Esophagus mucosa (tissue), 1 donor: ENCODE measurements at places on chromosomes 7 and 10. TPM values are rescaled to one million over a fixed set of nuclear protein-coding genes. Genes with fewer than 3 reads are reported as not detected.

Gene GPR141
- total RNA-seq: 0.60 TPM

Gene MYH16
- total RNA-seq: not detected

Gene UPF2
- total RNA-seq: 10.0 TPM

Gene NPVF
- not detected for total RNA-seq

Gene ARMH3
- 21.7 TPM for total RNA-seq

Gene CREB3L2
- 28.3 TPM for total RNA-seq

DNA sequence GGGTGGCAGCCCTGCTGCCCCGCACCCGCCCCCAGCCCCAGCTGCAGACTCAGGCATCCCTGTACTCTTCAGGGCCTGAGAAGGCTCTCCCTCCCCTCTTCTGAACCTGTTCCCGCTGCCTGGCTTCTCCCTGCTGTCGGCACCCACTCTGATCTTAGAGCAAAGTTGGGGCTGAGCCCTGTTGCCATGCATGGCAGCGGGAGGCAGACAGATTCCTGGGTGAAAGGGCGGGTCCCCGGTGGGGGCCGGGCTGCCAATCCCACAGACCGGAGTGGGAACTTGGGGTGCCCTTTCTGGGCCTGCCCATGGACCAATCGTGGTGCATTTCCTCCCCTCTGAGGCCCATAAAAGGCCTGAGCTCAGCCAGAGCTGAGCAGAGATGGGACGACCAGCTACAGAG is 80.7 kb downstream of the SPDYE5 start:
- ATAC-seq: no peak

- no peak for ATAC-seq
Observed at GRCh38 chr10:14220026-14220425, 110.7 kb downstream of the FRMD4A start.

- ATAC-seq: peak; percentile 71
Observed at GRCh38 chr10:75137533-75138438, 26.3 kb downstream of the SAMD8 start.

DNA sequence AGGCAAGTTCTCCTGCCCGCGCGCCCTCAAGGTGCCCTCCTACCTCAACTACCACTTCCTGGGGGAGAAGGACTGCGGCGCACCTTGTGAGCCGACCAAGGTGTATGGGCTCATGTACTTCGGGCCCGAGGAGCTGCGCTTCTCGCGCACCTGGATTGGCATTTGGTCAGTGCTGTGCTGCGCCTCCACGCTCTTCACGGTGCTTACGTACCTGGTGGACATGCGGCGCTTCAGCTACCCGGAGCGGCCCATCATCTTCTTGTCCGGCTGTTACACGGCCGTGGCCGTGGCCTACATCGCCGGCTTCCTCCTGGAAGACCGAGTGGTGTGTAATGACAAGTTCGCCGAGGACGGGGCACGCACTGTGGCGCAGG is 1.4 kb downstream of the FZD1 start:
- ATAC-seq: peak; percentile 6

GRCh38 chr7:97313900-97314299 is 196.4 kb downstream of the SDHAF3 start:
- no peak for ATAC-seq

GRCh38 chr10:63236113-63236935 is 103.2 kb downstream of the NRBF2 start:
- ATAC-seq: peak; percentile 90

DNA sequence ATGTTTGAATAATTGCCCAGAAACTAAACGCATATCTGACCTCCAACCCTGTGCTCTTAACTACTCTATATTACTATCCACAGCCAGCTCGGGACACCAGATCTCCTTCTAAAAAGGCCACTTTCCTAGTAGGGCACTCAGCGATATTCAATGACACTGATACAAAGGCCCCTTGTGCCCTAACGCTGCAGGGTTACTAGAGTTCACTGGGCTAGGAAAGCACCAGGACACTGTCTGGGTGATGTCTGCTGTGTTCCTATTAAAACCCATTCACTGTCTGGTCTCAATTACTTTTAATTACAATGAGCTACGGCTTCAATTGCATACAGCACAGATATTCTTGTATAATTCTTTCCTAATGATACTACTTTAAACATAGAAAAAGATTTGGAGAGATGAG is 91.7 kb downstream of the SORCS1 start:
- ATAC-seq: no peak

DNA sequence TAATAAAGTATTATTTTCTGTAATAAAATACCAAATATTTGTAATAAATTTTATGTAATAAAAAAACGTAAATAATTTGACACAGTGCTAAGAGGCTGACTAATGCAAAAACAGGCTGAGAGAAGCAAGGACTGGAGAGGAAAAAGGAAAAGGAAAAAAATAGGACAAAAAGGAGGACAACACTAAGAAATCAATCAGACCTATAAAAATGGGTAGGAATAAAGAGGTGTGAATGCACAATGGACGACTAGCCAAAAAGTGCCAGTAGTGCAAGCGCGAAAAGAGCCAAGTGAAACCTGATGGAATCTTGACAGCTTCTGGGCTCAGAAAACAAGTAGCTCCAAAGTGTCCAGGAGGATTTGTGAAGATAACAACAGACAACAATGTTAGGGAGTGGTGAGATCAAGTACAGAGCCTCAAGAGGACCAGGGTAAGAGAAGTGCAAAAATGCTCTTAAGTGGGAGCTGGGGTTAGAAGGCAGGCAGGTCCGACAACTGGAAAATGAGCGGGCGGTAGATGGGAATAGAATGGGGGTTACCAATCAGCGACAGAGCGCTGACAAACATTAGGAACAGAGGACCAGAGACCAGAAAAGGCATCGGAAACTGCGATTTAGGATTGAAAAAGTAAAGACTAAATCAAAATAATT is 1.2 kb downstream of the BRAF start:
- no peak for ATAC-seq

GRCh38 chr7:36338256-36338655 is 51.4 kb upstream of the ANLN start:
- no peak for ATAC-seq

GRCh38 chr10:24483701-24484100 is 240.0 kb downstream of the ARHGAP21 start:
- peak; percentile 98 for ATAC-seq

GRCh38 chr10:83252596-83252995 is 886.7 kb upstream of the GHITM start:
- no peak for ATAC-seq

DNA sequence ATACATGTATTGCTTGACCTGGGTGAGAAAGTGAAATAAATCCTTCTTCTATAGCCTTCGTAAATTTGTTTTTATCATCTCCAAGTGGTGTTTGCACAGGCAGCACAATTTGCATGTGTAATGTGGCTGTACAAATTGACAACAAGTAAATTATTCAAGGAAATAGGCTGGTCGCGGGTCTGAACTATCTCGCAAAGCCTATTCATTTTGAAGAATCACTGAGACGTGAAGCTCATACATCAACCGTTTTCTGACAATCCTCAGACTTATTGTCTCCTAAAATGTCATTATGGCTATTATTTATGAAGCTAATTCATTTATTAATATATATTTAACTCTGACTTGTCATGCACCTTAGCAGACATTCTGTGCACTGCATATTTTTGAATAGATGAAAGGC is 16.2 kb upstream of the FAM204A start:
- ATAC-seq: no peak

DNA sequence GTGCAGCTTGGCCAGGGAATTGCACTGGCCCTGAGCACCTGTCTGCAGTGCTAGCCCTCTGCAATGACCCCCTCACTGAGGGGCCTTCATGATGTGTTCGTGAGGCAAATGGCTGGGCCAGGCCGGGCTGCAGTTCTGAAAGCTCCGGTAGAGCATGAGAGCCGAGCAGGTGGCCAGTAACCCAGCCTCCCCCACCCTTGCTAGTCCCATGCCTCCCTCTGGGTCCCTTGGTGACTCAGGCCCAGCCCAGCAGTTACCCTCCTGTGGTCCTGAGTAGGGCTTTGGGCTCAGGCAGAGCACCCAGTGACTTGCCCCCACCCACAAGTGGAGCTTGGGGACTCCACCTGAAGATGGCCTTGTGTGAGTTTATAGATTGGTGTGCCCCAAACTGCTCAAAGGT is 16.1 kb upstream of the CSGALNACT2 start:
- ATAC-seq: no peak

DNA sequence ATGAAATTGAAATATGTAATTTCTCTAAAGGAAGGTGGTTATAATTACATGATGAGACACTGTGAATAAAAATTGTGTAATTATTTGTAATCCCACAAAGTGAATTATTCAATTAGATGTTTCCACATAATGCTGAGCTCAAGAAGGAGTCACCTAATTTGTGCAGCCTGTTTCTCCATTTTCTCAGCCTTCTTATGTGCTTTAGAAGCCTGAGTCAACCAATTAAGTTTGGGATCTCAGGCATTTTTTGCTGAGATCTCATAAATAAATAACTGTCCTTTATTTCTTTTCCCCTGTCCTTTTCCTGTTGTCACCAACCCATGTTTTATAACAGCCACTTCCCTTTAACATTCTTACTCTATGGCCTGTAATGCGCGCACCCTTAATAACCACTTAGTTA is 506.5 kb upstream of the SEMA3D start:
- ATAC-seq: no peak

- ATAC-seq: no peak
Observed at GRCh38 chr10:99523251-99523773, 9.4 kb upstream of the NKX2-3 start.

- ATAC-seq: no peak
Observed at GRCh38 chr10:17744341-17744861, 7.6 kb upstream of the TMEM236 start.

DNA sequence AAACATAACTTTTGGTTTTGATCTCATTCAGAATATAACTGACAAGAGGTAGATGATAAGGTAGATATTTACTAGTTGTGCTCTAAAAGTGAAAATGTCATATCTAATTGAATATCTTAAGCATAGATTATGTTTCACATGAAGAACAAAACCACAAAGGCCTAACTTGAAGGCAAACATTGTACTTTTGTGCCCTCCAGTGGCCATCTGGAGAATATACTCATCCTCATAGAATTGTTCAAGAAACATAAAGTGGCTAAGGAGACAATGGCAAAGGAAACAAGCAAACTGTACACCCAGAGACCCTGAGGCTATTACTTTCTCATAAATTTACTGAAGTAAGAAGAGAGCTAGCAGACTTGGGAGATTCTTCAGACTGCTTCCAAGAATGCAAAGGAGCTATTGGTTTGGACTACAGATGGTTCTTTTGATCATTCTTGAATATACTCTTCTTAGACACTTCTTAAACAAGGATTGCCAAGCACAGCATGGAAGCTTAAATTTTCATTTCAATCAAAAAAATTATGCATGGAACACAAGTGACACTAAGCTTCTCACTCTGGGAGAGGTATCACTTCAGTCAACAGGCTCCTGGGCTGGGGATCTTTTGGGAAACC is 98.2 kb upstream of the DKK1 start:
- peak; percentile 75 for ATAC-seq

DNA sequence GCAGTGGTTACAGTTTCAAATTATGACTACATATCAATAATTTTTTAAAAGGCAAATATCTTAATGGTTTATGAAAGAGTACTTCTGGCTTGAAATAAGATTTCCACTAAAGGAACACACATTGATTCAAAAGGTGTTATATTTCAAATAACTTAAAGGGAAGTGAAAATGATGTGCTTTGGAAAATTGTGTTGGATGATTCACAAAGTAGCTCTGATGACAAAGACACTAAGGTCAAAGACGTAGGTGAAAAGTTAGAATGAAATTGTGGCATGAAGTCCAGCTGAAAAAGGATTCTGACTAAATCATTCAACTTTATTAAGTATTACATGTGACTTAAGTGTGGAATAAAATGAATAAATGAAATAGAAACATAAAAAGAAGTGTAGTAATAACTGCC is 20.8 kb upstream of the OR2A5 start:
- ATAC-seq: no peak

GRCh38 chr10:25820874-25821273 is 113.2 kb upstream of the MYO3A start:
- ATAC-seq: no peak

DNA sequence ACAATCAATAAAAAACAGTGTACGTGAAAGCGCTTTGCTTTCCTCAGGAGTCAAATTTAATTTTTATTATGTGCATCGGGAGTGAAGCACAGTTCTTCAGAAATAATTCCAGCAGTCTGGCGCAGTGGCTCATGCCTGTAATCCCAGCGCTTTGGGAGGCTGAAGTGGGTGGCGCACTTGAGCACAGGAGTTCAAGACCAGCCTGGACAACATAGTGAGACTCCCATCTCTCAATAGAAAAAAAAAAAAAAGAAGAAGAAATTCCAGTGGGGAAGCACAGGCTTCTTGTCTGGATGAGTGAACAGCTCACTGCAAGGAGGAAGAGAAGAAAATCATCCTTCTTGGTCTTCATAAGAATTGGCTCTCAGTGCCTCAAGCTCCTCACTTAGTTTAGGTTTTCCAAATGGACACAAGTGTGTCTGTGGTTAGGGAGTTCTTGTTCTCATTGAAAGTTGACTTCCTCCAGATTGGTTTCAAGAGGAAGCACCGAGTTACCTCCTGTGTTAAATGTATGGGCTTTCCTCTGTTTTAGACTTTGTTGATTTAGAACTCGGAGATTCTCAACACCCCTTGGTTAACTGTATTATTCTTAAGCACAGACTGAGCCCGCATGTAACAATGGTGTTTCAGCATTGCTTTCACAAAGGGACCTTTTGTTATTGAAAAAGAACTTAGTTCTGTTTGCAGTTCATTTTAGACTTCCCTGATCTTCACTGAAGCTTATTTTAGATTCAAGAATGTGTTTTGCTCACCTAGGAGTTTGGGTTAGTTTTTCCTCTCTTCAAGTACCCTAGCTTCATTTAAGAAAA is 28.0 kb downstream of the LMTK2 start:
- ATAC-seq: no peak

GRCh38 chr10:44132361-44133289 is 252.3 kb downstream of the CXCL12 start:
- ATAC-seq: no peak

DNA sequence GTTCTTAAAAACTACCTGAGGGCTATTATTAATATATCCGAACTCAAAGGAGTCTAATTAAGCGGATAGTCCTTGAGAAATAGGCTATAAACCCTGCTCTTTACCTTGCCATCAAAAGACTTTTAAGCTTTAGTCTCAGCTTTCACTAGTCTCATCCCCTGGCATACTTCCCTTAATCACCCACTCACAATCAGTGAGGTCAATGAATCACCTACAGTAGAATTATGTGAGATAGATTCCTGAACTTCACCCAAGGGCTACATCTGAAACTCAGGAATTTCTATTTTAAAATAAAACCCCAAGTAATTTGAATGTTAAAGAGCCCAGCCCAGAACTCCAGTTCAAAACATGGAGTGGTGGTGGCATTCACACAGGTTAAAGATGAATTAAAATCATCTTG is 108.7 kb downstream of the ETV1 start:
- ATAC-seq: peak; percentile 32
